ENCODE measurements at places on chromosomes 12 and 14.

- DNase-seq = no peak
Measured at GRCh38 chr12:41189395-41190251, 1.5 kb downstream of the PDZRN4 start.

- no peak for DNase-seq
Measured at GRCh38 chr14:86938320-86938719, 1054.7 kb downstream of the GALC start.

GRCh38 chr12:50981319-50982239 lies 29.2 kb downstream of the HIGD1C start:
- DNase-seq = no peak

DNA sequence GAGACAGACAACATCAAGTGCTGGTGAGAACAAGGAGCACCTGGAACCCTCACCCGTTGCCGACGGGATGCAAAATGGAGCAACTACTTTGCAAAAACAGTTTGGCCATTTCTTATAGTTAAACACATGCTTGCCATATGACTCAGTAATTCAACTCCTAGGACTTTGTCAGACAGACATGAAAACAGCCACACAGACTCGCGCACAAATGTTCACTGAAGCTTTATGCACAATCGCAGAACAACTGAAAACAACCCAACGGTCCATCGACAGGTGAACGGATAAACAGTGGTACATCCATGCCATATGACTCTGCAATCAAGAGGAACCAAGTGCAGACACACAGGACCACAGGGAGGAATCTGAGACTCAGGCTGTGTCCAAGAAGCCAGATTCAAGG lies 30.8 kb downstream of the NCOR2 start:
- DNase-seq = no peak

Measured in activated CD4-positive, alpha-beta T cell treated with anti-CD3 and anti-CD28 coated beads, Interleukin-2, amount 50 U/mL, for 48 hours (primary cell).